SIG-M5 (cell line): ENCODE measurements at places on chromosomes 5 and 9.
A peak's percentile ranks its signal among the peaks of the same experiment; 100 is the strongest.

- no peak for DNase-seq
Measured at GRCh38 chr5:160959804-160960203, 107.8 kb upstream of the ATP10B start.

DNA sequence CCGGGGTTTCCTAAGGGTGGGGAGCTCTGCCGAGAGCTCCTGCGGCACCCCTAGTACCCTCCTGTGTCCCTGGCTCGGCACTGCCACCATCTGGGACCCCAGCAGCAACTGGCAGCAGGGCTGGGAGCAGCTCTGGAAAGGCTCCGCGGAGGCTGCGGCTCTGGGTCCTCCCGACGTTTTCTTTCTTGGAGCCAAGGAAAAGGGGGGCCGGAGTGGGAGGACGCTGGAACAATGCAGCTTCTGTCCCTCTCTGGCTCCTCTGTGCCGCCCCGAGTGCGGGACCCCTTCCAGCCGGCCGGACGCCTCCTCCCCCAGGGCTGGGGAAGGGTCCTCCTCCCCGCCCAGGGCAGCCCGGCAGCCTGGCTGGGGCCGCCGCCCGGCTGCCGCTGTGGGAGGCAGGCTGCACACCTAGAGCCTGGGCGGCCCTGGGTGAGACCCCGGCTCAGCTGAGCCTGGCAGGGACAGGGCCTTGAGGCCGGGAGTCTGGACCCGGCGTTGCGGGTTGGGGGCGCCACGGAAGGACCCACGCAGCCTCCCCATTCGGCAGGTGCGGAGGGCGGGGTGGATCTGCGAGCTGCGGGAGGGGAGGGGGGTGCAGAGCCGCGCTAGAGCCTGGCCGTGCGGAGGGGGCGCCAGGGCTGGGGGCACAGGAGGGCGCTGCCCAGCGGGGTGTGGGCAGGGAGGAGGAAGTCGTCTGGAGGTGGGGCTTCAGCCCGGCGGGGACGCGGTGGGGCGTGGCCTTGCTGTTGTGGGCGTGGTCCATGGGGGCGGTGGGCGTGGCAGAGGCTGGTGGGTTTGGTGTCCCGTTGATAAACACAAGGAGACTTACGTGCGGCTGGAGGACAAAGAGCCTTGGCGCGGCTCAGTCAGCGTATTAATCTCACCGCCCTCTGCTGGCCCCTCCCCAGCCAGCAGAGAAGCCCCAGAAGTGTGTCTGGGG lies 15.1 kb downstream of the GPSM1 start:
- no peak for DNase-seq

- no peak for DNase-seq
Measured at GRCh38 chr9:106707738-106708474, 155.1 kb upstream of the ZNF462 start.

- peak; percentile 67 for DNase-seq
Measured at GRCh38 chr5:59360130-59360555, 533.4 kb downstream of the PDE4D start.

DNA sequence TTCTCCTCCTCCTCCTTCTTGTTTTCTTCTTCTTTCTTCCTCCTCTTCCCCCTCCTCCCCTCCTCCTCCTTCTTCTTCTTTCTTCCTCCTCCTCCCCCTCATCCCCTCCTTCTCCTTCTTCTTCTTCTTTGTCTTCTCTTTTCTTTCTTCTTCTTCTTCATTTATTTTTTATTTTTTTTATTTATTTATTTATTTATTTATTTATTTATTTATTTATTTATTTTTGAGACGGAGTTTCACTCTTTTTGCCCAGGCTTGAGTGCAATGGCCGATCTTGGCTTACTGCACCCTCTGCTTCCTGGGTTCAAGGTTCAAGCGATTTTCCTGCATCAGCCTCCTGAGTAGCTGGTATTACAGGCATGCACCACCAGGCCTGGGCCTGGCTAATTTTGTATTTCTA lies 1332.5 kb upstream of the CDH9 start:
- DNase-seq, result no peak

GRCh38 chr5:1481266-1481958 lies 36.2 kb upstream of the SLC6A3 start:
- DNase-seq, result no peak

- DNase-seq, result no peak
Measured at GRCh38 chr9:107214915-107215314, 68.2 kb upstream of the RAD23B start.
